ENCODE measurements at places on chromosomes 12 and 14.

DNA sequence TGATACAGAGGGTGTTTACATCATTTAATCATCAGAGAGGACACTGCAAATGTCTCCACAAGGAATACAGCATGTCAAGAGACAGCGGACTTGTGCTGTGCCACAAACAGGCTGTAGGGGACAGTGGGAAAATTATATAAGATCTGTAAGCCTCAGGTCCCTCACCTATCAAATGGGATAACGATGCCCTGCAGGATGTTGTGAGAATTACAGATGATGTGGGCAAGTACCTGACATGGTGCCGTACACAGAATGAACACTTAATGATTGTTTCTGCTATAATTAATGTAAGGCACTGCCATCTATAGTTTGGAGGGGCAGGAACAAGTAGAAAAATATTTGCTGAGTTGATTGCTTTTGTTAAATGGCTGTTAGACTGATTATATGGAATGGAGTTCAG is 81.9 kb upstream of the GTF2A1 start:
- no peak for DNase-seq

- no peak for DNase-seq
Observed at GRCh38 chr14:92969430-92969829, 46.5 kb downstream of the CHGA start.

DNA sequence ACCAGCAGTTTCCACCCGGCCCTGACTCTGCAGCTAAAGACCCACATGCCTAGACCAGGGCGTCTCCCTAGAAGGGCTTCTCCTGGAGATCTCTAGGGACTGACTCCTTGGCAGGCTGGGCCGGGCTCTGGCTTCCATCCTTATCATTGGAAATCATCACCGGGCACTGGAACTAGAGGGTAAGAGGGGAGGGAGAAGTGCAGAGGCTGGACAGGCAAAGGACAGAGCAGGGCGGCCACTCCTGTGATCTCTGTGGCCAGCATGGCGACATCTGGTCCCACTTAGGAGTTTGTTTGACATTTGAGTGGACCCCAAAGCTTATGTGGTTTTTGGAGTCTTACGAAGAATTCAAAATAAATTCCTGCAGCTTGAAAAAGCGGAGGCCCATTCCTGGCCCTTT is 7.1 kb downstream of the LTBP2 start:
- no peak for DNase-seq

DNA sequence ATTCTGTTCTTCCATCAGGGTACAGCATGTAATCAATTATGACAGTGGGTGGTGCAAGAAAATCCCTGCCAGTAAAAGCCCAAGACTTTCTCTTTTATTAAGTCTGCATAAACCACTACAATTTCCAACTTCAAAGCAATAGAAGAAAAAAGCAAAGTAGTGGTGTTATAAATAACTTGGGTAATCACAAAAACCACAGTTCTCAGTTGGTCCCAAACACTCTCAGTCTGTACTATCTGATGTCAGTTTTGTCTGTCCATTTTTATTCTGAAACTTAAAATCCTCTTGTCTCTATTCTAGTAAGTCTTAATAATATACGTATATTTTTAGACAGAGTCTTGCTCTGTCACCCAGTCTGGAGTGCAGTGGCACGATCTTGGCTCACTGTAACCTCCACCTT is 8.8 kb upstream of the TIGAR start:
- DNase-seq, result no peak

GRCh38 chr14:24013654-24014514 is 25.2 kb downstream of the DHRS4L2 start:
- DNase-seq, result peak; percentile 36
